ENCODE measurements at places on chromosomes 2 and 18.

- DNase-seq, result no peak
Measured at GRCh38 chr2:150605664-150606063, 118.2 kb upstream of the RND3 start.

- DNase-seq, result peak; percentile 9
Measured at GRCh38 chr2:86518481-86518880, 44.8 kb downstream of the CHMP3 start.

GRCh38 chr2:205473791-205474190 lies 208.5 kb upstream of the NRP2 start:
- DNase-seq, result no peak

DNA sequence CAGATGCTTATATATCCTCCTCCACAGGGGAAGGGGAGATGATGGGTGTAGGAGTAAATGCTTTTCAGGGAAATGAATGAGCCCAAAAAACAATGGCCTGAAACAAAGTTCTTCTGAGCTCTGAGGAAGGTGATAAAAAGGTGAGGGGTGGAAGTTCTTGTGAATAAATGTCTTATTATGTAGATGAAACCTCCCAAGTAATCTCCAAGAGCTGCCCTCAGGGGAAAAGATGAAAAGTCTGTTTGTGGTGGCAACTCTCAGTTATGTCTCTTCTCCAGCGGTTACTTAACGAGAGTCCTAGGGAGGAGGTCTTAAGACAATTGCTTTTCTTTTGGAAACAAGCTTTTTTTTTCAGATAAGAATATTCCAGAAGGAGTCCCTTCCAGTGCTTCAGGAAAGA lies 115.5 kb upstream of the CHAC2 start:
- DNase-seq, result no peak

DNA sequence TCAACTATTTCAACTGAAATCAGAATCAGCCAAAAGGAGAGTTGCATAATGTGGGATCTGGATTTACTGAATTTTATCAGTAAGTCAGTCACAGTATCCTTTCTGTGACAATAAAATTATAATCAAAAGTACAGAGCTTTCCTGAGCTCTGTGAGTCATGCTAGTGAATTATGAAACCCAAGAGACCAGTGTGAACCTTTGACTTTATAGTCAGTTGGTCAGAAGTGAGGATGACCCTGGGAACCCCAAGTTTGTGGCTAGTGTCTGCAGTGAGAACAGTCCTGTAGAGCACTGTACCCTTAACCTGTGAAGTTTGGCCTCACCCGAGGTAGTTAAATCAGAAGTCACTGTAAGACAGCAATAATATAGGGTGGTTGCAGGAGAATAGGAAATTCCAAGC lies 381.7 kb downstream of the CDH19 start:
- DNase-seq, result no peak

DNA sequence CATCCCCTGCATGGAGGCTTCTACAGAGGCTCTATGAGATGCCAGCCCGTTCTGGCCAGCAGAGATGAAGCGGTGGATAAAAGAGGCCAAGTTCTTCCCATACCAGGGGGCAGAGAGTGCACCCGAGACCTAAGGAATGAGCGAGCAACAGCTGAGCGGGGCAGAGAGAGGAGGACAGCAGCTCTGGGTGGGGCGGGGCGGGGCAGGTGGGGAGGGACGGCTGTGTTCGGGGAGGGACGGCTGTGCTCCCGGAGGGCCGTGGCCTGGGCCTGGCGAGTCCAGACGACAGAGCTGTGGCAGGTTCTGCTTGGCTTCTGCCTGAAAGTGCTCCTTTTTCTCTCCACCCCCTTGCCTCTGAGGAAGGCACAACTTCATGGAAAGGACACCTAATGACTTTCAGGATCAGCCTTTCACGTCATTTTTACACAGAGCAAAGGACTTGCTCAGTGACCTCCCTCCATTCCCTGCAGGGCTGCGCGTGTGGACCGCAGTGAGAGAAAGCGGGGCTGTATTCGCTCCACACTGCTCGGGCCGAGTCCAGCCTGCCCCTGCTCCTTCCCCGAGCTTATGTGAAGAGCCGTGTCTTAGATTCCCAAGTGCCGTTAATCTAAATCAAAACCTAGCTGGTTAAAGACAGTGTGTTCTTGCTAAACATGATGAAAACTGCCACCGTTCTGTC lies 232.9 kb downstream of the HDAC4 start:
- no peak for DNase-seq

DNA sequence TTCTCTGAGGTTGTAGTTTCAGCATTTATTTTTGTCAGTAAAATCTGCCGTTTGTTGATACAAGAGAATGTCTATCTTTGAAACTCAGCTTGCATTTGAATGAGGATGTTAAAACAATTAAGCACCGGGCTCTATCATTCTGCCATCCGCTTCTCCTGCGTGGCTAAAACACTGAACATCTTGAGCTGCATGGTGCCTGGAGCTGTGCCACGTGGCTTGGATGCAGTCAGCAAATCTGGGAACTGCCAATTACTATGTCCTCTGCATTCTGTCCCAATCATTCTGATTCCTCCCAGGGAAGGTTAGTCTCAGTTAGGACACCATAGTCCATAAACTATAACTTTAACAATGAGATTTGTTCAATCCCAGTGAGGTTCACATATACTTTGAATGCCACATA lies 598.4 kb downstream of the FBXO15 start:
- no peak for DNase-seq

- no peak for DNase-seq
Measured at GRCh38 chr2:200640176-200640575, 54.4 kb downstream of the AOX1 start.

DNA sequence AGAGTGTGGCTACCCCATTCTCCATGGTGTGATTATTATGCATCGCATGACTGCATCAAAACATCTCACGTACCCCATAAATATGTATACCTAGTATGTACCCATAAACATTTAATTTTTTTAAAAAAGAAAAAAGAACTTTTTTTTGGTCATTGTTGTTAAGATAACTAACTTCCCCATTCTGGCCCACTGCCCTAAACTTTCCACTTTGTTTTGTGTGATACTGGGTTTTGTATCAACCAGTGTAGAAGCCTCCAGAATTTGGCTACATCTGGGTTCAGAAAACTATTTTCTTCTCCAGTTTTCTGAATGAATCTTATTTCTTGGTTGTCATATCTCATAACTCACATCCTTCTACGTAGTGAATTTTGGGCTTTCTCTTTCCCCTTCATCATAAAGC lies 62.3 kb upstream of the NABP1 start:
- no peak for DNase-seq

- peak; percentile 60 for DNase-seq
Measured at GRCh38 chr2:9655441-9656269, 24.9 kb upstream of the YWHAQ start.

- DNase-seq, result no peak
Measured at GRCh38 chr2:74464406-74464805, 776 bp downstream of the MOGS start.

GRCh38 chr2:160492401-160493226 lies 993 bp downstream of the RBMS1 start:
- DNase-seq, result peak; percentile 33

GRCh38 chr2:118464546-118465265 lies 376.4 kb downstream of the INSIG2 start:
- DNase-seq, result no peak

DNA sequence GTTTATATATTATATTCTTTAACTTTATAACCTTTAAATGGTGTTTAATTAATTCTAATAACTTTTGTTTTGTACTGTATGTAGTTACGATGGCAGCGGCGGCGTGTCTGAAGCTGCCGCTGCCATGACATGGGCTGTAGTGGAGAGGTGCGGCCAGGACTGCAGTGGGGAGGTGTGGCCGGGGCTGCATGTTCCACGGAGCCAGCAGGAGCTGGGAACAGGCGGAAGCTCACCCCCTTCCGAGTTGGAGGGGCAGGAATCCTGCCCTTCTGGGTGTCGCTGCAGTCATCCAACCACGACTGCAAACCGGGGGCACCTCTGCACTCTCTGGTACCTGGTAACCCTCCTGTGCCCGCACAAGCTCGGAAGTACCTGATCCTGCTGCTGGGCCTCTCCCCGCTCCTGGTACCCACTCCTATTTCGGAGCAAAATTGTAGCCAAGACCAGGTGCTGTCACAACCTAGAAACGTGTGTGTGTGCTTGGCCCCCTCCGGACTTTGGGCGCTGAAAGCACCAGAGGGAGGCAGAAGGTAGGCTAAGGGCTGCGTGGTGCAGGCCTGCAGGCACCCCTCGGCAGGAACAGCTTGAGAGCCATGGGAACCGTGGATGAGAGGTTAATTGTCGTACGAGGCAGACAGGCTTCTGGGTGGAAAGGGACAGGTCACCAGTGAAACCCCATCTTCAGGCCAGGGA lies 1329.7 kb upstream of the SLC39A10 start:
- DNase-seq, result no peak

DNA sequence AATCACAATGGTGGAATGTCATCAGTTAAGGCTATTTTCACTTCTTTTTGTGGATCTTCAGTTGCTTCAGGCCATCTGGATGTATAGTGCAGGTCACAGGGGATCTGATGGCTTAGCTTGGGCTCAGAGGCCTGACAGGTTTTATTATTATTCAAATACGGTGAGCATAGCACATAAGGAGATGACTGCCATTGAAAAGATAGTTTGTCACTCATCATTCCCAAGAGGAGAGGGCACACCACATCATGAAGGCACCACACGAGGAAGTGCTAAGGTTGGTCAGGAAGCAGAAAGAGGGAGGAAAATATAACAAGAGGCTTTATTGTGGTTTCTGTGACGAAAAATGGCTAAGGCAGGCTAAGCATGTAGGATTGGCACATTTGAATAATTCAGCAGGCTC lies 131.4 kb downstream of the CD8B2 start:
- no peak for DNase-seq

- no peak for DNase-seq
Measured at GRCh38 chr2:239710953-239711861, 310.4 kb upstream of the HDAC4 start.

GRCh38 chr2:3041841-3042600 lies 335.6 kb downstream of the EIPR1 start:
- peak; percentile 19 for DNase-seq

- DNase-seq, result no peak
Measured at GRCh38 chr18:21298351-21298750, 56.3 kb downstream of the GREB1L start.

Data from stromal cell of bone marrow (primary cell).